H7 (cell line): ENCODE measurements at places on chromosomes 12 and 14.
A peak's percentile ranks its signal among the peaks of the same experiment; 100 is the strongest.

DNA sequence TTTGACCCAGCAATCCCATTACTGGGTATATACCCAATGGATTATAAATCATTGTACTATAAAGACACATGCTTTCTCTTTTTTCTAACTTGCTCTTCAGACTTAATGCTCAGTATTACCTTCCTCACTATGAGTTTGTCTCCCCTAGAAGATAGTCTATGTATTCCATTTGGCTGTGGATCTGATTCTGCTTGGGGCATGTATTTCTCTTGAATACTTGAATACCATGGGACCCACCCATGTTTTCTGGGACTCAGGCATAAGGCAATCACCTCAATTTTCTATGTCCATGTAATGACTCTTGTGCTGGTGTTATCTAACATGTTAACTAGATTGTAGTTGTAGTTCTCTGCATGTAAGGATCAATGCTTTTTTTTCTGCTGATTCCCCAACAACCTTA is 70.4 kb upstream of the PPM1H start:
- DNase-seq = no peak

DNA sequence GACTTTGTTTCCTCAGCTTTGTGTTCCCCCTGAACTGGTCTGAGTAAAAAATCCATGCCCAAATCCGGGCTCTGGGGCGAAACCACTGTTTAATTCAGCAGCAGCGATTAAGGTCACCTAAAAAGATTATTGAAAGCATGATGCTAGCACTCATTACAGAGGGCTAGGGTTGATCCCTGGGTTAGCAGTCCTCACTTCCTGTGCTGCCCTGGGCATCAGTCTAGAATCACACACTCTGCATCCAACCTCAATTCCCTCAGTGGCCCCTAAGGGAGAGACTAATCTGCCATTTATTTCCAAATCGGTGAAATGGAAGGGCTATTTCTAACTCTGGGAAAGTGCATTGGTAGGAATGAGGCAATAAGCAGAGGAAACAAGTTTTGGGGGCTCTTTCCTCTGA is 107.2 kb downstream of the BTG1 start:
- no peak for DNase-seq

GRCh38 chr12:101919447-101919846 is 42.1 kb downstream of the DRAM1 start:
- no peak for DNase-seq

- DNase-seq = no peak
These were observed 250.2 kb downstream of the DACT1 start for GRCh38 chr14:58887931-58888330.

DNA sequence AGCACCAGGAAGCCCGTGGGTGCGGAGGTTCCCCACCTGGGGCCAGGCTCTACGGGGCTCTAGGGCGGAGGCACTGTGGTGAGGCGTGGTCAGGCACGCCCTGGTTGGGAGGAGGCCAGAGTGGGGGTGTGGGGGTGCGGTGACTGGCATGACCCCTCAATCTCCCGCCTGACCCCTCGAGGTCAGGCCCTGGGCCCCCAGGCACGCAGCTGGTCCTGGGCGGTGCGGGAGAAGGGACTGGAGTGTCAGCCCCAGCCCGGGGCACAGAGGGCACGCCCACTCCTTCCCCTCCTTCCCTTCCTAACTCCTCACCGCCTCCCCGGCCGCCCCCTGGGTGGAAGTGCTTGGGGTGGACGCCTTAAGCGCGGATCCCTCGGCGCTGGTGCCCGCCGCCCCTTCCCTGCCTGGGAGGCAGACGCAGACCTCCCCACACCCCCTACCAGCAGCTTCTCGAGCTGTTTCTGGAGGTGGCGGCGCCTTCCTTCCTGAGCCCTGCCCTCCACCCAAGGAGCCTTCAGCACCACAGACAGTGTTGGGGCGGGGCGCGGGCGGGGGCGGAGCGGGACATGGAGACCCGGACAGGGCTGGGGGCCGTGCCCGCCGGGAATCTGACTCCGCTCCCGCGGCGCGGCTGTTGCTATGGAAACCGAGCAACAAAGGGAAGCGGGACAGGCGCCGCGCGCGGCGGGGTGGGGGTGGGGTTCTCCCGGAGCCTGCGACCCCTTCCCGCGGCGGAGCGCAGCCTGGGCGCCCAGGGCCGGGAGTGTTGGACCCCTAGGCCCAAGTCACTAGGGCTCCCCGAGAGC is 741 bp upstream of the CRIP2 start:
- peak; percentile 100 for DNase-seq

DNA sequence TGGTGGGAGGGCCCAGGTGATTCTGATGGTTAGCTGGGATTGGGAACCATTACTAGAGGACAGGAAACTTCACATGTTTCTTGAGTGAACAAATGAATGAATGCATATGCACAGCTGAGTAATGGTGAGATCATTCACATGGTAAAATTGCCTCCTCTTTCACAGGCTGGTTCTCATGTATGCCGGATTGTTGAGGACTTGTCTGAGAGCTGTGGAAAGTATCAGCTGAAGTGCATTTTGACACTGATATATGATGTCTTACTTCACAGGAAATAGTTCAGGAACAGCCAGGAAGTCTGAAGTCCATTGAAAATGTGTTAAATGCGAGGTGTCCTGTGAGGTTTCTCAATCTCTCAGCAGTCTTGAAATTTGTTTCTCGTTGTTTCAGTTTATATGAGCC is 77.6 kb upstream of the DACT1 start:
- DNase-seq = no peak

- no peak for DNase-seq
These were observed 14.0 kb upstream of the FBXO33 start for GRCh38 chr14:39446131-39446744.

- no peak for DNase-seq
These were observed 102.1 kb upstream of the RAP1B start for GRCh38 chr12:68508576-68508975.

DNA sequence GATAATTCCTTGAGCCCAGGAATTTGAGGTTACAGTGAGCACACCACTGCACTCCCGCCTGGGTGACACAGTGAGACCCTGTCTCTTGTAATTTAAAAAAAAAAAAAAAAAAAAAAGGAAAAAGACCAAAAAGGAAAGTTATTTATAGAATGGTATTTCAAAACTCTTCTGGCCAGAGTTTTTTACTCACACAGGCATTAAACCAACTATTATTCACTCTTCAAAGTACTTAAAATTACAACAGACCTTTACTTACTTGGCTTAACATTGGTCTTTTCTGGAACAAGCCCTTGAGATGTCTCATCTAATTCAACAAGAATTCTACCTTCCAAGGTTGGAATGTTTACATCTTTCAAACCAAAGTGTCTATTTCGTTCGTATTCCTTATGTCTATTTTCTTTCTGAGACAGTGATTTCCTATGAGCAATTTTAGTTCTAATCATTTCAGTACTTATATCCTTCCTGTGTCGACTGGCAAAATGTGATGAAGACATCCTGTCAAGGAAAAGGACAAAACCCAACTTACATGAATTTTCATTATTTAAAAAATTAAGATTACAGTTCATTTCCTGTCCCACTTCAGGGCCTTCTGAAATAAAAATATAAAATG is 2.6 kb downstream of the DLGAP5 start:
- DNase-seq = no peak

DNA sequence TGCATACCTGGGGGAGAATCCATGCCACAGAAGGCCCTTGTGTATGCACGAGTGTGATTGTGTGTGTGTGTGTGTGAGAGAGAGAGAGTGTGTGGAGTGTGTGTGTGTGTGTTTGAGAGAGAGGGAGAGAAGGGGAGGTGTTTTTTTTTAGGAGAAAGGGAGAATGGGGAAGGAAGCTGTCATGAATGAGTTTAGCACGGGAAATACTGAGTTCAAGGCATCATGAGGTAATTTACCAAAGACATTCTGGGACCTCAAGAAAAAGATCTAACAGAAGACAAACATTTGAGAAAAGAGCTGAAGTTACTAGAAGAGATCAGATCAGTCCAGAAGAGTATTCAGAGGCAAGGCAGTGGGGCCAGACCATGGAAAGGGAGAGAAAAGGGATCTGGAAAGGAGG is 157.1 kb downstream of the TTC7B start:
- no peak for DNase-seq

- DNase-seq = no peak
These were observed 32.1 kb downstream of the EMP1 start for GRCh38 chr12:13228579-13228978.
